ENCODE measurements at places on chromosomes 12 and 14.

- DNase-seq: no peak
Measured at GRCh38 chr12:131176266-131176665, 222.6 kb downstream of the ADGRD1 start.

DNA sequence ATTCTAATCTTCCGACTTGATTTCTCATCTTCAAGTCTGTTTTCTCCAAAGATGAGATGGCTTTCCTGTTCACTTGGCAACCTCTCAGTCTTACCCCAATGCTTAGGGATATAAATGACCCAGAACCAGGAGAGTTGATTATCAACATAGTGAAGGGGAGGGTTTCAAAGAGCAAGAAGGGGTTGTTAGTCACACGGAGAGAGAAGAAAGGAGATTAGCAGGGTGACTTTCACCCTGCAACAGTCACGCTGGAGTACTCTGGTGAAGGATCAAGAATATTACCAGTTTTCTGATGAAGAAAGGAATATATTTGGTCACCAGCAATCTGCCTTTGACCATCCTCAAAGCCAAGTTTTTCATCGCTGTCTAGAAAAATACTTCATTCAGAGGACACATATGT lies at the start of gene TMEM52B:
Gene TMEM52B (plus strand): TSS at position 212 of the 400 bp plus-strand sequence. CDS start 543 bp downstream, outside the sequence.
- DNase-seq: no peak

DNA sequence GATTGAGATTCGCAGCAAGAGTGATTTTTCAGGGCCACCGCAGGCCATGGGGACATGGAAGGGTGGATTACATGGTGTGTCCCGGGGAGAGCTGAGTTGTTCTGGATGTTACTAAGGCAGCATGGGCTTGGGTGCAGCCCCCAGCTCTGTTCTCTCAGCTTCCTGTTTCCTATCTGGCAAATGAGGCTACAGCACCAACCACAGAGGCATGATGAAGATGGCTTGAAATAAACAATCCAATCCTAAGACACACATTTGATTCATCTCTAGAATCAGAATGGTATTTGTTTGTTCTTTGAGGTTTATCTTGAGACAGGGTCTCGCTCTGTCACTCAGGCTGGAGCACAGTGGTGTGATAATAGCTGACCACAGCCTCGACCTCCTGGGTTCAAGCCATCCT lies 21.6 kb downstream of the GLTP start:
- DNase-seq: no peak

DNA sequence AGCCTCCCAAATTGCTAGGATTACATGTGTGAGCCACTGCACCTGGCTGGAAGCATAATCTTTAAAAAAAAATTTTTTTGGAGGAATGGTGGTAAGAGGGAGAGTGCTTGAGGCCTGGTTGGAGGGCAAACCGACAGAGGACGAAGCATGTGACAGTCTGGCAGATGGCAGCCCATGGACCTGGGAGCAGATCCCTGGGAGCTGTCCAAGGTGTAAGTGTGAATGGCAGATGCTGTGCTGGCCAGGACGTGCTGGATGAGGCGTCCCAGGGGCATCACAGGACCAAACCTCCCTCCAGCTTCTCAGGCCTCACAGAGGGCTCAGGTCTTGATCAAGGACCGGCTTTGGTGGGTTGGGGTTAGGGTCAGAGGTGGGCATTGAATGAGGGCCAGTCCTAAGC lies 128.4 kb upstream of the NCOR2 start:
- DNase-seq: no peak

- no peak for DNase-seq
Measured at GRCh38 chr12:110776410-110776809, 33.7 kb upstream of the PPP1CC start.

- DNase-seq: no peak
Measured at GRCh38 chr14:69581316-69581935, 6.8 kb upstream of the CCDC177 start.

DNA sequence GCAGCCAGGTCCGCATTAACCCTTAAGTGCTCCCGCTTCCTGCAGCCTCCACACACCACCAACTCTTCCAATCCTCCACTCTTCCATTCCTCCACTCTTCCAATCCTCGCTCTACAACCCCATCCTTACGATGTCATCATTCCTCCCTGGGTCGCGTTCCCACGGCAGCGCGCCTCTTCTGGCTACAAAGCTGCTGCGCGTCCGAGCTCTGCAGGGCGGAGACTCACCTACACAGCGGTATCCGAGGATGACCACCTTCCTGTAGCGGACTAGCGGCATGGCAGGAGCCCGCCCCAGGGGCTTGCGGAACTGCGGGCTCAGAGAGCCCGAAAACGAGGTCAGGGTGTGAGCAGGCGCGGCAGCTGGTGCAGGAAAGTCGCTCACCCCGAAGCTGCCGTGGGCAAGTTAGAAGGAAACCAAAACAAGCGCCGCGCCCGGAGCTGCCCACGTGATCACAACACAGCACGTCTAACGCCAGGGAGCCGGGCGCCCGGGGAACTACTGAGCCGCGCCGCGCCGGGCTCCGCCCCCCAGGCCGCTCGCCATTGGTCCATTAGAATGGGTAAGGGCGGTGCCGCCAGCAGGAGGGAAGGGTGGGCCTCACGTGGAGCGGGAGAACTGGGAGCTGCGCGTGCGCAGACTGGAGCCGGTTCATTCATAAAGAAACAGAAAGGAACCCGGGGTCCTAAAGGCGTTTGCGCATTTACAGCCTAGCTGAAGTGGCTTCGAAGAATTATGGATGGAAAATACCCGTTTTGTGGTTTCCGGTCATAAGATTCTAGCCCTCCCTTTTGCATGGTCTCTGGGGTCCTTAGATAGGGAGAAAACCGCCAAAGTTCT lies at the start of gene RHEBL1:
Gene RHEBL1 (minus strand): TSS at position 473 of the 840 bp plus-strand sequence. CDS start 194 bp downstream, at position 279.
- DNase-seq: peak; percentile 99

DNA sequence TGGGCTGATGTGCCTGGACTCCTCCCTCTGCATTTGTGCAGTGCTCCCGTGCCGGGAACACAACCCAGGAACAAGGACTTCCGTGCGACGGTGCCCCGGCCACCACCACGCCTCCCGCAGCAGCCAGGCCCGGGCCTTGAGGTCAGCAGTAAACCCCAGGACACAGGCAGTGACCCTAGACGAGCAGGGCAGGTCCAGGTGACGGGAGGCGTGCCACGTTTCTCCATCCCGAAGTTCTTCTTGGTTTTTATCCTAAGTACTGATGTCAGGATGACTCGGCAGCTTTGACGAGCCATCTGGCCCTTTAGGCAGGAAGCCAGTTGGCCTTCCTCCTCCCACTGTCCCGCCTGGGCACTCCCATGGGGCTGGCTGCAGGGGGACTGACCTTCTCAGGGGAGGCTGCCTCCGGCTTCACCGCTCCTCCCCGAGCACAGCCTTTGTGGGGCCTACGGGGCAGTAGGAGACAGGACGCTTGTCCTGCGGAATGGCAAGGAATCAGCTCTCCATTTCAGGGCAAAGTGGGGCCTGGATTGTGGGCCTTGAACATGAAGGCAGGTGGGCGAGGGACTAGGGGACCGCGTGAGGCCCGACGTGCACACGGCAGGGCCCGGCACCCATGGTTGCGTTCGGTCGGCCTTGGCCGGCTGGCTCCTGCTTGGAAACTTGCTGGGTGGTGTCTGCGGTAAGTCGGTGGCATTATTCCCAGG lies 94.1 kb downstream of the FBXL14 start:
- no peak for DNase-seq

GRCh38 chr14:75572104-75572503 lies 6.3 kb upstream of the FLVCR2 start:
- DNase-seq: no peak

DNA sequence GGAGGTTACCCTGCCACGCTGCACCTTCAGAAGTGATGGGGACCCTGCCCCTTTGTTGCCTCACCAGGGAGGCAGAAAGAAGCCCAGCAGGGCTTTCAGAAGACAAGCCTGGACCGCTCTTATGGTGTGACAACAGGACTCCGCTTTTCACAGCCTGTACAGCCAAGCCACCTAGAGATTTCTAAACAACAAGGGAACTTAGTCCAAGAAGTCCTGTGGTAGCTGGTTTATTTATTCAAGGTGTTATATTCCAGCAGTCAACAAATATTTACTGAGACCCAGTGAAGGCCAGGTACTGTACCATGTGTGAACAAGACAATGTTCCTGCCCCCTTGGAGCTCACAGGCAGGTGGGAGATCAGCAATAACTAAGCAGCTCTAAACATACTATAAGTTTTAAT lies 4.0 kb upstream of the TMEM229B start:
- no peak for DNase-seq

DNA sequence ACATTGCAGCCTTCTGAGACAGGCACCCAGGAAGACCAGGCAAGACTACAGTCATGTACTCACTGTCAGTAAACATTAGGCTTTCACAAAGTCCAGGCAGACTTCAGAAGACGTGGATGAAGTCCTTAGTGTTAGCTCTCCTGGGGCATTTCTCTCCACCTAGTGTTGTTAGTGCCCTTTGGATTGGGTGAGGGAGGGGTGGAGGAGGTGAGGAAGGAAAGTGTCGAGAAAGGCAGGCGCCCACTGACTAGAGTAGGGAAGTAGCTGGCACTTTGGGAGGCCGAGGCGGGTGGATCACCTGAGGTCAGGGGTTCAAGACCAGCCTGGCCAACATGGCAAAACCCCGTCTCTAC lies 20.2 kb downstream of the TMEM229B start:
- DNase-seq: peak; percentile 61

- DNase-seq: peak; percentile 32
Measured at GRCh38 chr14:99971941-99972747, 93.1 kb upstream of the EVL start.

DNA sequence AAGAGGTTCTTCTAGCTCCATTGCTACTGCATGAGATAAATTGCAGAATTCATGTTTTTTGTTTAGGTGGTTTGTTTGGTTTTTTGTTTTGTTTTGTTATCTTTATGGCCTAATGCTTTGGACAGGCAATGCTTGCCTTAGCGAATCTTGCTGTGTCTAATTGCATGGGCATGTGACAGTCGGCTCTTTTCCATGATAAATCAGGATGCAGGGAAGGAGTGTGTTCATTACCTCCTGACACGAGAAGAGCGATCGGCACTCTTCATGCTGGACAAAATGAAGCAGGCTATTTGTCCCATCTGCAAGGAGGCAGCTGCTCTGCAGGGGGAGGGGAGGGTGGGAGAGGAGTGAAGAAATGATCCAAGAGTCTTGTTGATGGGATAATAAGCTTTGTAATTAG lies 6.5 kb downstream of the CCDC60 start:
- DNase-seq: no peak

DNA sequence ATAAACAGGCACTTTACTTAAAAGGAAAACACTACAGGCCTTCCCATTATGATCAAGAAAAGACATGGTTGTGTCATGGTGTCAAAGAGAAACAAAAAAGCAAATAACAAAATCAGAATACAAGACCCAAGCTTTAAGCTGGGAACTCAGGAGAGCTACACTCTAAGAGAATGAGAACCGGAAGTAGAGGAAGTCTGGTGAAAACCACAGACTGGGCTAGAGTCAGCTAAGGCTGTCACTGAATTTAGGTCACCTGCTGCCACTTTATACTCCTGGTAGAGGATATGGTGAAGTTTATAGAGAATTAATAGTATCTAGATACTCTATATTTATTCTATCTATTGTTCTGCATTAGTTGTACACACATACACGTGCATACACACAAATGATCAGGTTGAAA lies 971.7 kb downstream of the FLRT2 start:
- DNase-seq: no peak

- peak; percentile 49 for DNase-seq
Measured at GRCh38 chr12:123075646-123076171, 75.2 kb downstream of the PITPNM2 start.

GRCh38 chr12:54051026-54051842 lies 2.4 kb upstream of the HOXC4 start:
- no peak for DNase-seq

DNA sequence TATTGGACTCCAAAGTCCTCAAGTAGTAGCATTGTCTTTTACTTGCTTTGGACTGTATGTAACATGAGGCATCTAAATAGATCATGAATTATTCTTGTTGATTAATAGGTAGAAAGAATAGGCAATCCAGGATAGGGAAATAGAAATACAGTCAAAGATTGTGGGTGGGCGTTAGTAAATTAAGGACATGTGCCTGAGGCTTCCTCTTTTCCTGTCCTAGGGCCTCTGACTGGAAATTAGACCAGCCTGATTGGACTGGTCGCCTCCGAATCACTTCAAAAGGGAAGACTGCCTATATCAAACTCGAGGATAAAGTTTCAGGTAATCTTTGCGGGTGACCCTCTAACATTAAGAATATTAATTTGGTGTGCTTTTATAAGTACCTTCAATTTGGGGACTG lies 7.6 kb downstream of the NECAP1 start:
- DNase-seq: no peak

GRCh38 chr14:23926543-23926942 lies 27.0 kb upstream of the DHRS4 start:
- DNase-seq: no peak

- DNase-seq: no peak
Measured at GRCh38 chr14:99863059-99863458, 69.8 kb downstream of the EML1 start.

DNA sequence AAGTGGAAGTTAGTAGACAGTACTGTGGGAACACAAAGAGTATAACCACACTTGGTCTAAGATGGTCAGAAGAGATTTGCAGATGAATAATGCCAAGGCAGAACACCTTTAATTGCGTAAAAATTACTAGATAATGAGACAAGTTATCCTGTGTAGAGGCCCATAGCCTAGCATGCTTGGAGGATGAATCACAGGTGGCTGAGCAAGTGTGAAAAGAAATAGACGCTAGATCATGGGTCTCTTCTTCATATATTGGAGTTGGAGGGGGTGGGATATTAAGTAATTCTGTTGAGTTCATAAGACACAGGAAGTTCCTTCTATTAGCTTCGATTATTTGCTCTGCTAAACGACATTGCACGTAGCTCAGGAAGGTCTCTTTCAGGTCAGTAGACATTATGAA lies 454.3 kb upstream of the LMO3 start:
- DNase-seq: no peak

- DNase-seq: no peak
Measured at GRCh38 chr12:68440068-68440581, 108.0 kb upstream of the MDM1 start.

DNA sequence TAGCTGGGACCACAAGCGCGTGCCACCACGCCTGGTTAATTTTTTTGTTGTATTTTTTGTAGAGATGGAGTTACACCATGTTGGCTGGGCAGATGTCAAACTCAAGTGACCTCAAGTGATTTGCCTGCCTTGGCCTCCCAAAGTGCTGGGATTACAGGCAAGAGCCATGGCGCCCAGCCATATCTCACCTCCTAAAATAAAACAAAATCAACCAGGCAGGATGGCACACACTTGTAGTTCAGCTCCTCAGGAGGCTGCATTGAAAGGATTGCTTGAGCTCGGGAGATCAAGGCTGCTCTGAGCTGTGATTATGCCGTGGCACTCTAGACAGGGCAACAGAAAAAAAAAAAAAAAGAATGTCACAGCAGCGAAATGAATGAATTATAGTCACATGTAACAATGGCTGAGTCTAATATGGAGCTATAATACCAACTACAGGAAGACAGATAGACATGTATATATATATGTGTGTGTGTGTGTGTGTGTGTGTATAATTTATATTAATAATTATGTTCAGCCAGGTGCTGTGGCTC lies 19.3 kb upstream of the TMEM120B start:
- DNase-seq: no peak

All from mucosa of descending colon (tissue), 3 donors.